Renal pelvis (tissue), 12 donors: ENCODE measurements at places on chromosomes 6 and 20. TPM values are rescaled to one million over a fixed set of nuclear protein-coding genes. Genes with fewer than 3 reads are reported as not detected.

DNA sequence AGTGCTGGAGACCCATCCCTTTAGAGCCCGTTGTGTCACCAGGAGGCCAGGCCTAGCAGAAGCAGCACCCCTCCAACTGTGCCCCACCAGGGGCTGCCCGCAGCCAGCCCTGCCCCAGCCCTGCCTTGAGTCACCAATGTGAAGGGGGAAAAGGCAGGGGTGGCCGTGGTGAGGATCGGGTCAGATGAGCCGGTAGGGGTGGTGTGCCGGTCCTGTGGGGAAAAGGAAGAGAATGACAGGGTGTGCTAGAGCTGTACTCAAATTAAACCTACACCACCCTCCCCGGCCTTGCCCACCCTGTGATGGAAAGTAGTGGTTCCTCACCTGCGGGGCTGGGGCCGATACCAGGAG is 3.1 kb downstream of the SAPCD1 start:
- no peak for DNase-seq

GRCh38 chr20:13927171-13927570 is 63.2 kb downstream of the SEL1L2 start:
- DNase-seq: no peak

DNA sequence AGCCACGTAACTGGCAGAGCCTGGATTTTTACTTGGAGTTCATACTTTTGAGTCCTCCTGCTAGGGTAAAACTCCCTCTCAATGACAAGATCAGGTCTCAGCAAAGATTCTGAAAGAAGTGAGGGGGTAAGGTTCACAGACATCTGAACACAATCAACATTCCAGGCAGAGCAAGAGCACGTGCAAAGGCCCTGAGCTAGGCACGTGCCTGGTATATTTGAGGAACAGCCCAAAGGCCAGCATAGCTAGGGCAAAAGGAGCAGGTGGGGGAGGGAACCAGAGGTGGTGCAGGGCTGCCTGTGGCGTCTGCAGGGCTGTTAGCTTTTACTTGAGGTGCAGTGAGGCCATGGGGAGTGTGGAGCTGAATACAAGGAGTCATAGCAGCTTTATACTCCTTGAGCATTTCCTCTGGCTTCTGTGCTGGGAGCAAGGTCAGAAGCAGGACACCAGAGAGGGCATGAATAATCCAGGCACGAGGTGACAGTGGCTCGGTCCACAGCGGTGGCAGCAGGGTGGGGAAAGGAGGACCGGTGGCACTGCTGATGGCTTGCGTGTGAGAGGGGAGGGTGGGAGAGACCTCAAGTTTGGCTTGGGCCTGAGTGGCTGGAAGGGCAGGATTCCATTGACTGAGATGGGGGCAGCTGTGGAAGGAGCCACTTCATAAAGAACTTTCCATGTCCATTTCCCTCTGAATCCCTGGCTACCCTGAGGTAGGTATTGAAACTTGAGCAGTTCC is 57.0 kb downstream of the DLGAP4 start:
- no peak for DNase-seq

DNA sequence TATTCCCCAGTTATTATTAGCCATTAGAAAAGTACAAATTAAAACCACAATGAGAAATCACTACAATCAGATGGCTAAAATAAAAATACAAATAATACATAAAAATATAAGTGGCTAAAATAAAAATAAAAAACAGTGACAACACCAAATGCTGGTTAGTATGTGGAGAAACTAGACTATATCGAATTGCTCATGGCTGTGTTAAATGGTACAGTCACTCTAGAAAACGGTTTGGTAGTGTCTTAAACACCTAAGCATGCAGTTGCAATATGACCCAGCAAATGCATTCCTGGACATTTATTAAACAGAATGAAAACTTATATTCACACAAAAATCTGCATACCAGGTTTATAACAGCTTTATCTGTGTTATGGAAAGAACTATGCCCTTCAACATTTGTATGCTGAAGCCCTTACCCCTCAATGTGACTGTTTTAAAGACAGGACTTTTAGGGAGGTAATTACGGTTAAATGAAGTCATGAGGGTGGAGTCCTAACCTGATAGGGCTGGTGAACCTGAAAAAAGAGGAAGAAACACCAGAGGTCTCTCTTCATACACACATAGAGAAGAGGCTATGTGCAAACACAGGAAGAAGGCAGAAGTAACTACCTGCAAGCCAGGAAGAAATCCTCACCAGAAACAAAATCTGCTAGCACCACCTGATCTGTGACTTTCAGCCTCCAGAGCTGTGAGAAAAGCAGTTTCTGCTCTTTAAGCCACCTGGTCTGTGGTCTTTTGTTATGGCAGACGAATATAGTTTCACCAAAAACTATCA is 84.9 kb downstream of the ASCC3 start:
- no peak for DNase-seq

GRCh38 chr6:99013145-99013544 is 65.4 kb upstream of the FBXL4 start:
- no peak for DNase-seq

DNA sequence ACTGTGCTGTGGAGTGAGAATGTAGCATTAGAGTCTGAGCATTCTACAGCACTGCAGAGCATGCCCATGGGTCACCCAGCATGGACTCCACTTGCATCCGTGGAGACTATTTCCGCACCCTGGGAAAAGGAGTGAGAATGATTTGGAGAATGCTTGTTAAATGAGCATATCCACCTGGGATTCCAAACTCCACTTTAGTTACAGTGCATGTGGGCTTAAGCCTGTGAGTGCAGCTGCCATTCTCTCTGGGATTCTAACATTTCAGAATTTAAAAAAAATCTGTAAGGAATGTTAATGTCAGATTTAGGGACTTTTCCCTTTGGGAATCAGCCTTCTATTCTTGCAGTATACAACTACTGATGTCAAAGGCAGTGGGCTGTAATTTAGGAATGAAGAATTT is 33.4 kb downstream of the KIF25 start:
- no peak for DNase-seq

TREML1 gene
- 0.85 TPM for polyA plus RNA-seq
